ENCODE measurements at places on chromosomes 1 and 21.

DNA sequence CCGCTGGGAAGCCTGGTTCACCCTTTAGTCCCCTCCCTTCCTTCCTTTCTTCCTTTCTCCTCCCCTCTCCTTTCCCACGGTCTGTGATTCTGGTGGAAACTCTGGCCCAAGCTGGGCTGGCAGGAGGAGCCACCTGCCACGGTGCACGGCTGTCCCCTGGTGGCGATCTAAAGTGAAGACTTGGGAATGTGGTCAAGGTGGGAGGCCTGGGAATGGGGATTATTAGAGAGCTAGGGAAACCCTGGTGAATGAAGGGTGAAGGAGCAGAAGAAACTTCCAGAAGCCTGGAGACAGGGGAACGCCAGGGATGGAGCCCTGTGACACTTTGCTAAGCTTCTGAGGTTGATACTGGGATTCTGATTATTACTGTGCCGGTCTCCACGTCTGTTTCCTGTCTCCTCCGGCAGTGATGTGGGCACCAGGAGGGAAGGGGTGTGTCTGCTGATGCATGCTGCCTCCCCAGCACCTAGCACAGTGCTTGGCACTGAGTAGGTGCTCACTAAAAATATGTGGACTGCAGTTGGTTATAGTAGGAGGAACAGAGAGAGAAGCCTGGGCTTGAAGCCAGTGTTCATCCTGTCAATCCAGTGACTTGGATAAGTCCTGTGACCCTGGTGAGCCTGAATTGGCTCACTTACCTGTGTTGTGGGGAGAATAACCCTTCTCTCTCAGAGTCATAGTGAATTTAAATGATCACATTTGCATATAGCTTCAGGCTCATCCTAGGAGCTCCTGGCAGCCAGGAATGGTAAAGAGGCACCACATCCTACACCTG, 71.2 kb upstream of the NBPF3 start:
- DNase-seq: peak; percentile 90

DNA sequence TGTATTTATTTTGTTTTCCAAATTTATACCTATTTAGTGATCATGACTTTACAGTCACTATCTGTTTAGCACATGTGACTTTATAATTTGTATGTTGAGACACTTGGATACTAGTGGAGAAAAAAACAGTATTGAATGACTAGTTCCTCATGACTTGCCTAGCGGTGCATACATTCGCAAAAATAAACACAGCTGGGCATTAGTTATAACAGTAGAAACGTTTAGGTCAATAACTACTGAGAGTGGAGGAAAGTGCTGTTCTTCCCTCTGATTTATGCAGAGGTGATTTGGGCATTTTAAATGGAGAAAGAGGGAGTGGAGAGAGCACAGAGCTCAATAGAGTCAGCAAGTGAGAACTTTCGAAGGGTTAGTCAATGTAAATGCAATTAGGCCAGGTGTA, 1679.0 kb upstream of the B3GALT2 start:
- no peak for DNase-seq

- no peak for DNase-seq
Observed at GRCh38 chr1:218946147-218946546, 227.5 kb upstream of the LYPLAL1 start.

GRCh38 chr1:40861224-40862003, 749 bp downstream of the CITED4 start:
- no peak for DNase-seq

- DNase-seq: no peak
Observed at GRCh38 chr1:53454019-53454418, 5.2 kb upstream of the DMRTB1 start.

DNA sequence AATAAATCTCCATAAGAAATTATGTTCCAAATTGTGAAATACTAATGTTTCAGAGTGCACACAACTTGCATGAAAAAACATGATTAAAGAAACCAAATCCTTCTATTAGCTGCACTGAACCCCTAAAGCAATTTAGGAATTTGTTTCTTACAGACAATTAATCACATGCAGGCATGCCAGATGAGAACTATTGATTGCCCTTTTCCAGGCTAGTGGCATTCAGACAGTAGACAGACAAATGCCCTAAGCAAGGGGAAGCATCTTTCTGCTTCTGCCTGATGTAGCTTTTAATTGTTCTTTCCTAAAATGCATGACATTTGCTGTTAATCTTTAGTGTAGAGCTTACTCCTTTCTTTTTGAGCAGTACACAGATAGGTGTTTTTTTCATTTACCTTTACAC, 229.5 kb downstream of the DPYD start:
- DNase-seq: no peak

DNA sequence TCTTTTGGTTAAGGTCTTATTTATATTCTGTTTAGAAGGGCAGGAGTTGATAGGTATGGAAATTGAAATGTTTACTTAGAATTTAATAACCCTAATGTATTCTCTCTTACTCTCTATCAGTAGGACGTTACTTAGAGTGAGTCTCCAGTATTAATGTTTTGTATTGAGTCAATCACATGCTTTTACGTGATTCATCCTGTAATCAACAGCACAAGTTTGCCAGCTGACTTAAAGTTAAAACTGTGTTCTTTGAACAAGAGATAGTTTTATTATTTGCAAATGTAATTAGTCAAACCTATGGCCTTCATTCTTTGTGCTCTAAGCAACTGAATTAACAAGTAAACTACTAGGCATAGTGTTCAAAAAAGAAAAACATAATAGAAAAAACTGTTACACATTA, 57.3 kb downstream of the PKN2 start:
- DNase-seq: peak; percentile 59
